ENCODE measurements at places on chromosomes 16 and 17.

DNA sequence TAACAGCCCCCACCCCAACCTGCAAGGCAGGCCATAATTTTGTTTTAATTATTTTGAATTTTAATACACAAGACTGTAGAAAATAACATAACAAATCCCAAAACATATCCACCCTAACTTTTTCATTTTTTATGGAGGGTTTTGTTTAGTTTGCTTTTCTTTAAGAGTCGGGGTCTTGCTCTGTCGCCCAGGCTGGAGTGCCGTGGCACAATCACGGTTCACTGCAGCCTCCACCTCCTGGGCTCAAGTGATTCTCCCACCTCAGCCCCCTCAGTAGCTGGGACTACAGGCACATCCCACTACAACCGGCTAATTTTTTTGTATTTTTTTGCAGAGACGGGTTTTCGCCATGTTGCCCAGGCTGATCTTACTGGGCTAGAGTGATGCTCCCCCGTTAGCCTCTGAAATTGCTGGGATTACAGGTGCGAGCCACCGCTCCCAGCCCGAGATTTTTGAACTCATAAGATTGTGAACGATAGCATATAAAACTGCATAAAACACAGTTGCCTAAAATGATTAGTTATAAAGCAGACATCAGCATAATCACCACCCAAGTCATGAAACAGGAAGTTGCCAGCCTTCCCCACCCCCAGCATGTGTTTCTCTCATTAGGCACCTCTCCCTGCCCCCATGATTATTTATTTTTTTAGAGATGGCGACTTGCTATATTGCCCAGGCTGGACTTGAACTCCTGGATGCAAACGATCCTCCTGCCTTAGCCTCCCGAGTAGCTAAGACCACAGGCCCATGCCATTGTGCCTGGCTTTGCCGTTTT is 13.6 kb upstream of the DOC2B start:
- DNase-seq = no peak

DNA sequence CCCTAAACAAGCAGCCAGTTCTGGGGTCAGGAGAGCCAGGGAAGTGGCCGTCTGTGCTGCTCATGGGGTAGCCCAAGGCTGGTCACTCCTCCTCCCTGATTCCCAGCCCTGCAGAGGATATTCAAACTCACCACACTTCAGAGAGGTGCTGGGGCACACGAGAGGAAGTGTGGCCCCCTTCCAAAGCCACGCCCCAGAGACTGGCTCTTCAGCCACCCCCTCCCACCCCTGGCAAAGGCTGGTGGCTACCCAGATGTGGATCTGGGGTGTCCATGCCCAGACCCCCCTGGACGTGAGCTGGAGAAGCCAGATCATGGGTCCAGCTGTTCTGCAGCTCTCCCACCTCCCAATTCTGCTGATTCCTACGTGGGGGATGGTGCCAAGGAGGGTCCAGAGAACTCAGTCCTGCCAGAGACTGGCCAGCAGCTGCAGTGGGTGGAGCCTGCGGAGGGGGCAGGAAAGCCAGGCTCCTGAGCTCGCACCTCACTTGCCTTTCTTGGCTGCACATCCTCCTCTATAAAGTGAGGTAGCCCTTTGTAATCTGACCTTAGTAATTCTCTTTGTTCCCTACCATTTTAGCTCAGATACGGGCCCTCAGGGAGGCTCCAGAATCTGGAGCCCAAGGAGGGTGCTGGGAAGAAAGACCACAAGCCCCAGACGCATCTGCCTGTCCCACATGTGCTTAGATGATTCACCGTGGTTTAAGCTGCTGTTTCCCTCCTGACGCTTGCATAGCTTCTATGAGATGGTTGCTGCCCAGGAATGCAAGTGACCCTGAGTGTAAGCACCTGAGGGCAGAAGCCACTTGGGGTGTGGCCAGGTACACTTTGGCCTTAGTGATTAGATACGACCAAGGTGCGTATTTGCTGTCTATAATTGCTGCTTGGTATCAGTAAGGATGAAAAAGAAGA is 15.3 kb downstream of the SDK2 start:
- DNase-seq = no peak

DNA sequence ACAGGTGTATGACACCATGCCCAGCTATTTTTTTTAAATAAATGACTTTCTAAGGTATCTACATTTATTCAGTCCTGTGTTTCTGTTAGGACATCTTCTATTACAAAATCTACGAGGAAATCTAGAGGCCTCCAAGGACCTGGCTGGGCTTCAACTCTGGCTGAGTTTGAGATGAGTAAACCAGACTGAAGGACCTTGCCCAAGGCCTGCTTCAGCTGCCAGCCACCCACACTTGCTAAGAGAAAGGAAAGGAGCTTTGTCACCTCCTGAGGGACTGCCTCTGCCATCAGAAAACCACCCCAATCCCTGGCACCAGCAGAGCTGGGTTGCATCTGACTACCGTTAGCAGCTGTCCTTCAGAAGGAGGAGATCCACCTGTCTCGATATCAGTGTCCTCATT is 1.3 kb upstream of the MYO1D start:
- no peak for DNase-seq

- no peak for DNase-seq
Observed at GRCh38 chr17:50311112-50311460, 34.8 kb upstream of the XYLT2 start.

GRCh38 chr17:10119203-10120108 is 79.0 kb downstream of the GAS7 start:
- no peak for DNase-seq

- no peak for DNase-seq
Observed at GRCh38 chr16:5216441-5217080, 119.0 kb upstream of the EEF2KMT start.

- DNase-seq = no peak
Observed at GRCh38 chr17:79294459-79295071, 219.9 kb downstream of the ENGASE start.

- DNase-seq = no peak
Observed at GRCh38 chr16:89565256-89565505, 4.7 kb downstream of the RPL13 start.

- DNase-seq = no peak
Observed at GRCh38 chr17:43758086-43758485, 505 bp downstream of the SOST start.

- DNase-seq = peak; percentile 44
Observed at GRCh38 chr16:84277244-84277823, 17.3 kb upstream of the WFDC1 start.

DNA sequence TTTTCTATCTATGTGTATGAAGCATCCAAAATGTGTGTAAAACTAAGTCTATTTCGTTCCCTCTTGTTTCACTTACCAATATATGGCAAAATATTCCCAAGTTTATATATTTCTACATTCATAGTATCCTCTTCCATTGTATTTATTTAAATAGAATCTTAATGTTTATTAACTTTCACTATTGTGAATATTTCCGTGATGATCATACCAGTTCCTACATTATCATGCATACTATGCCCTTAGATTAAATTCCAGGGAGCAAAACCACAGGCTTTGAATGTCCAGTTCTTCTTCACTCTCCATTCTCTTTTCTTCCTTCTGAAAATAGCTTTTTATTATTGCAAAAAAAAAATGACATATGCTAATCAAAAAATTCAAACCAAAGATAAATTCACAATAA is 4.0 kb downstream of the MAP2K6 start:
- no peak for DNase-seq

GRCh38 chr17:29295420-29295819 is 1.5 kb upstream of the NUFIP2 start:
- no peak for DNase-seq

DNA sequence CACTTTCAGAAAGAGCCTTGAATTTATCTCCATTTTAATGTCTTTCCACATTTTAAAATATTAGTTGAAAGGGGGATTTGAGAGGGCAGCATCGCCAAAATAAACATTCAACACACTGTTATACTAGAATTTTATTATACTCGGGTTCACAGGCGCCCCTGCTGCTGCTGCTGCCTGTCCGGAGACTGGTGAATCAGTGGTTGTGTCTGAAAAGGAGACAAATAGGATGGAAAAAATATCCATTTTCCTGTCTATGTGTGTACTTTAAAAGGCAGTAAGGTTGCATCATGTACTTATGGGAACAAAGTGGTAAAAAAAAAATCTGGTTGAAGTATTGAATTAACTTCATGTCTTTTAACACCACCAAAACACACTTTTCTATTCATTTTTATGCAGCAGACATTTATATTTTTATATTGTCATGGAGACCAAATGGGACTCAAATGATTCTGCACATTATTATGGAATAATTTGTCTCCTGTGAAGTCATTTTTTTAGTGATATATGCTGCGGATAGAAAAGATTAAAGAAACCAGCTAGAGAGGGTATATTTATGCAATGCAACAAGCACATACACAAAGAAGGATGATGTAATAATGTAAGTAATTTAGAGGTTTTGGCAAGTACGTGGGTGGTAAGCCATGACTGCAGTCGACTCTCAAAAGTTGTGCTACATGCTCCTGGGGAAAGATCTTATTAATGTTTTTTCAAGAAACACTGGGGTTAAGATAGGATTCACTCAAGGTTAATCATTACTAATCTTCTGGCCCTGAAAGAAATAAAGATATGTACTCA is 759.0 kb upstream of the SOX9 start:
- no peak for DNase-seq

DNA sequence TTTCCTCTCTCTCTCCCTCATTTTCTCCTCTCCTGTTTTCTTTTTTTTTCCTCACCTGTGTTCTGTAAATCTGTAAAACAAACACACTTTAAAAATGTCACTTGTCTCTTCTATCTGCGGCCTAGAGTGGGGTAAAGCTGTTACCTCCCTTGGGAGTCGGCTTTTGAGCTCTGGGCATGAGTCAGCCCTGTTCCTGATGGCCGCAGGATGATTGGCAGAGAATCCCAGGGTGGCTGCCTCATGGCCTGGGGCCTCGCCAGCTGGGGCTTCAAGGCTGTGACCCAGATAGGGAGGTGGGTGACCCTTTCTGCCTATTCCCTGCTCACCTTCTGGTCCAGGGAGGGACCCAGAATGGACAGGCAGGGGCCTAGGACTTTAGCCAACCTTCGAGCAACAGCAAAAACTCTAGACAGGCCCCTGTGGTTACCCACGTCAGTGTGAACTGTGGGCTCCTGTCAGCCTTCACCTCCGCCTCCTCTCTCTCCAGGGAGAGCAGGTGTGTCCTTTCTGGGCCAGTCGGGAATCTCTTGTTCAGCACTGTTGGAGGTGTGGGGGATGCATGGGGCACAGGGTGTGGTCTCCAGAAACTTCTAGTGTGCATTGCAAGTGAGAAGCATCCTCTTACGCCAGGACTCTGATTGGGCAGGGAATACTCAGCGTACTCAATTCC is 87.4 kb downstream of the RAP1GAP2 start:
- DNase-seq = peak; percentile 17

- DNase-seq = no peak
Observed at GRCh38 chr17:20171741-20172365, 162.7 kb downstream of the SPECC1 start.

DNA sequence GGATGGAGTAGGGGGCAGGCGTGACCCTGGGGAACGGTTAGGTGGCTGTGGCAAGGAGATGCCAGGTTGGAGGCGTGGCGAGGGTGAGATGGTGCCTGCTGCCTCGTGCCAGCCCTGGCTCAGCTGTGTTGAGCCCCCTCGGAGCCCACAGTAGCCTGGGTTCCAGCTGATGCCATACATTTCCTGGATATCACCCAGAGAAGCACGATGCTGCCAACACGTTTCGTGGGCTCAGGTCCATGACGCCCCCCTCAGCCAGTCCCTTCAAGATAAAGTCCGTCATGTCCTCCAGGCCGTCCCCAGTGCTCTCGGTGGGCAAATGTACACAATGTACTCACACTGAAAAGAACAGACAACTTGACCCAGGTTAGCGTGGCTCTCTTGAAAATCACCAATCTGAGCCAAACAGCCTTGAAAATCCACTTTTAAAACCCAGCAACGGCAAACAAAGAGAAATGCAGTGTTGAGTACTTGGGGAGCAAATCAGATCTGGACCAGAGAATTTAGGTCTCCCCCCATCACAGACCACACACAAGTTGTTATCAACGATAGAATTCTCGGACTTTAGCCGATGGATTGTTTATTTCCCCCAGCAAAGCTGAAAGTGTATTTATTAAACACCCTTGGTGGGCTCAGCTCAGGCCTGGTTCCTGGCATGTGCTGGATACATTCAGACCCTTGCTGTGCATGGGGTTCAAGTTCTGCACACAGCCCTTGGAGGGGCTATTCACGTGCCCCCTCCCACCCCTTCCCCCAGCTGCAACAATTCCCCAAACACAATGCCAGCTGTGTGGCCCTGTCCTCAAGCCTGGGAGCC is 102.8 kb upstream of the PLCG2 start:
- DNase-seq = no peak

Data from NCI-H2107 (cell line).